ENCODE measurements at places on chromosomes 13 and 19.

- no peak for DNase-seq
These were observed 2874.1 kb upstream of the PCDH20 start for GRCh38 chr13:64289702-64290101.

- DNase-seq: no peak
These were observed 40.8 kb upstream of the FLT1 start for GRCh38 chr13:28535734-28536133.

GRCh38 chr19:55453511-55454260, 7.8 kb downstream of the ISOC2 start:
- no peak for DNase-seq

- no peak for DNase-seq
These were observed 2.7 kb downstream of the NTN5 start for GRCh38 chr19:48669903-48670668.

- DNase-seq: no peak
These were observed 1776.2 kb downstream of the PCDH9 start for GRCh38 chr13:65453982-65454381.

DNA sequence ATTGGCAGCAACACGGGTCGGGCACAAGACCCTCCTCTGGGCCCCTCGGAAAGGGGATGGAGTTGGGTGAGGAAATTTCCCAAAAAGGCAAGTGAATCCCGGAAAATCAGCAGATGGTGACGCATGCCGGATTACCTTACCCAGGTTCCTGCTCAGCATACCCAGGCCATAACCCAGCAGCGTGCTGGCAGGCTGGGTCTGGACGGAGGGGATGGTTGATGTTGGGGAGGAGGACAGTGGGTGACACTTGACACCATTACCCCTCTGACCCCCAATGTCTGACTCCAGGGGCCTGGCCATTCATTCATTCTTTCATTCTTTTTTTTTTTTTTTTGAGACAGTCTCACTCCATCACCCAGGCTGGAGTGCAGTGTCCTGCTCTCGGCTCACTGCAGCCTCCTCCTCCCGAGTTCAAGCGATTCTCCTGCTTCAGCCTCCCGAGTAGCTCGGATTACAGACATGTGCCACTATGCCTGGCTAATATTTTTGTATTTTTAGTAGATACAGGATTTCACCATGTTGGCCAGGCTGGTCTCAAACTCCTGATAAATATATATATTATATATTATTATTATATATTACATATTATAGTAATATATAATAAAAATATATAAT, 799 bp downstream of the PVR start:
- no peak for DNase-seq

GRCh38 chr13:39952249-39953233, 297.1 kb downstream of the COG6 start:
- no peak for DNase-seq

DNA sequence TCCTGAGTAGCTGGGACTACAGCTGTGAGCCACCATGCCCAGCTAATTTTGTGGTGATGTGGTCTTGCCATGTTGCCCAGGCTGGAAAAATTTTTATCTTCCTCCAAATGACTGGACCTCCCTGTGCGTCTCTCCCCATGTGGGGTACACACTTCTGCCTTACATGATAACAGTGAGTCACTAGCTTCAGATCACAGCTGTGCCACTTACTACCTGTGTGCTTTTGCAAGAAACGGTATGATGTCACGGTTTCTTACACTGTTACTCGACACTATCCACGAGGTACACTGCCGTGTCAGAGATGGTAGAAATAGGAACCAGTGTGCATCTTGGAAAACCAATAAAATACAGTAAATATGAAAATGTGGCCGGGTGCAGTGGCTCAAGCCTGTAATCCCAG, 17.5 kb upstream of the ZNF414 start:
- no peak for DNase-seq

- peak; percentile 32 for DNase-seq
These were observed 931 bp downstream of the USP12 start for GRCh38 chr13:27170516-27171243.

GRCh38 chr13:79781829-79782540, 301.0 kb downstream of the NDFIP2 start:
- no peak for DNase-seq

- no peak for DNase-seq
These were observed 18.5 kb upstream of the POP4 start for GRCh38 chr19:29587518-29587986.

GRCh38 chr13:73421310-73421912, 362.6 kb downstream of the KLF5 start:
- no peak for DNase-seq

GRCh38 chr13:93480553-93481106, 254.0 kb downstream of the GPC6 start:
- no peak for DNase-seq

DNA sequence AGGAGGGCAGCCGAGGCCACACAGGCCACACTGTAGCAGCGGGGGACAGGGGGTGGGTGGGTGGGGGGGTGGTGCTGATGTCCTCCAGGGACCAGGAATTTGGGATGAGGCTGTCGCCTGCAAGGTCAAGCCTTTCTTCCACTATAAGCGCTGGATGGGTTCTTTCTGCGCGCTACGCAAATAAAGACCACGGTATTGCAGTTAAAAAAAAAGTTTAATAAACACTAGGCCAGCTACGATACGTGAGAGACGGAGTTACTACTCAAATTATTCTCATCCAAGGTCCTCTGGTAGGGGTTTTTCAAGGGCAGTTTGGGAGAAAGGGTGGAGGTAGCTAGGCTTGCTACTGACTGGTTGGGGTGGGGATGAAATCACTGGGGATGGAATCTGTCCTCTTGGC, 508 bp upstream of the ZNF44 start:
- DNase-seq: no peak

DNA sequence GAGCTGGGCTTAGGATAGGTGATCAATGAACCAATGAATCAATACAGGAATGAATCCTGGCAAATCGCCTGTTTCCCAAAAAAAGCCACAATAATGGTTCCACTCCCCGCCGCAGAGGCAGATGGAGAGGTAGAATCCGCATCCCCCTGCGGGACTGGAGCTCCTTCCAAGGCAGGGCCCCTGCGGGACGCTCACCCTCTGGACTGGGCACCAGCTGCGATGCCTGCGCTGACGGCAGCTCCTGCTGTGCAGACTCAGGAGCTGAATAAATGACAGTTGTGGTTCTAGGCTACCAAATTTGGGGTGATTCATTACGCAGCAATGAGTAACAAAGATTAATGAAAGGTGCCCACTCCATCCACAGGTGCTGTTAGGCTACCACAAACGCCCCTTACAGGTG, 8.8 kb upstream of the CDC34 start:
- DNase-seq: no peak

DNA sequence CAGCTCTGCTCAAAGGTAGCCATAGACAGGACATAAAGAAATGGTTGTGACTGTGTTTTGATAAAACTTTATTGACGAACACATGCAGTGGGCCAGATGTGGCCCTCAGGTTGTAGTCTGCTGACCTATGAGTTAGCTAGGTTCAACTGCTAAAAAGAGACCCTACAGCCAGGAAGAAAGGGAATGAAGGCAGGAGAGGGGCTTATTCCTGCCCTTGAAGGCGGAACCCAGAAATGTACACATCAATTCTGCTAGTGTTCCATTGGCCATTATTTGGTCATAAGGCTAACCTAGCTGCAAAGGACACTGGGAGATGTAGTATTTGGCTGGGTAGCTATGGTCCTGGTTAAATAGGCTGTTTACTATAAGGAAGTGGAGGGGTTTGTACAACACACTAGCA, 18.0 kb downstream of the APBA3 start:
- no peak for DNase-seq

GRCh38 chr13:37954191-37954590, 84.6 kb upstream of the TRPC4 start:
- DNase-seq: no peak

GRCh38 chr13:102395174-102395573, 6.7 kb downstream of the FGF14 start:
- no peak for DNase-seq

DNA sequence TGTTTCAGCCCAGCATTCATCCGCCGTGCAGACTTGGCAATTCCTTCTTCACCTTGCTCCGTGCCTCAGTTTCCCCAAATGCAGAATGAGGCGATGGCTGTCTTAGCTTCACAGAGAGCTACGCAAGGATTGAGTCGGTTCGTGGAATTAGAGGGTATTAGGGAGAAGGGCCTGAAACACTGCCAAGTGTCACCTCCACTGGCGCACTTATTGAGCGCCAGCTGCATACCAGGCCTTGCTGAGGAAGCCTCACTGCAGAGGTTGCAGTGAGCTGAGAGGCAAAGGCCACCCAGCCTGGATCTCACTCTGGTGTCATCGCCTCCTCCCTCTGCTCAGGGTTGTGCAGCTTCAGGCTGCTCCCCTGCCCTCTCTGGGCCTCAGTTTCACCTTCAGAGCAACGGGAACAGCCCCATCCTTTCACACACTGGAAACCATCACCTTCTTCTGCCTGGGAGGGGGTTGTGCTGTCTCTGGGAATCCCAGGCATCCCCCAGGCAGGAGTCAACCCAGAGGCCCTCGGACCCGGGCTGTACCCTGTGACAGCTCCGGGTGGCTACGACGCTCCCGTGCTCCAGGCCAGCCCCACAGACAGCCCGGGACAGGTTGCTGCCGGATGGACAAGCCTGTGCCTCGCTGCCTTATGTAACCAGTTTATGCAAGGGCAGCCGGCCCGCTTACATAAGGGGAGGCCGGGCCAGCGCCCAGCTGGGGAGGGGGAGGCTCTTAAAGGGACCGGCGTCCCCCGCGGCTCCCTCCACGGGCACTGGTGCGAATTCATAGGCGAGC, 31.9 kb downstream of the NFIC start:
- DNase-seq: no peak

DNA sequence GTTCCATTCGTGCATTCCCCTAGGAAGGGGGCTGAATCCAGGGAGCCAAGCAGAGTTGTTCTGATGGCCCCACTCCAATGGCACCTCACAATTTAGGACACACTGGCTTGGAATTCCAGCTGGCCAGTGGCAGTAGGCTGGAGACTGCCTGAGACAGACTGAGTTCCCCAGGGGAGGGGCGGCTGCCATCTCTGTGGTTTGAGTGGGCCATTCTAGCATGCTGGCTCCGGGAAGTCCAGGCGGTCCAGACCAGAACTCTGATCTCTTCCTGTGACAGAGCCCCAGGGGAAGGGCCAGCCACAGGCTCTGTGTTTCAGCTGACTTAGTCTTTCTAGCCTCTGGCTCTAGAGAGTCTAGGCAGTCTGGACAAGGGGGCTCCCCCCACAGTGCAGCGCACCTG, 29.5 kb upstream of the SLC7A1 start:
- DNase-seq: no peak

- no peak for DNase-seq
These were observed 29.9 kb downstream of the LAIR2 start for GRCh38 chr19:54532528-54532927.

- peak; percentile 76 for DNase-seq
These were observed 54.3 kb downstream of the GATAD2A start for GRCh38 chr19:19459707-19460251.

- no peak for DNase-seq
These were observed 1523.5 kb upstream of the PRR20A start for GRCh38 chr13:55617241-55617640.

DNA sequence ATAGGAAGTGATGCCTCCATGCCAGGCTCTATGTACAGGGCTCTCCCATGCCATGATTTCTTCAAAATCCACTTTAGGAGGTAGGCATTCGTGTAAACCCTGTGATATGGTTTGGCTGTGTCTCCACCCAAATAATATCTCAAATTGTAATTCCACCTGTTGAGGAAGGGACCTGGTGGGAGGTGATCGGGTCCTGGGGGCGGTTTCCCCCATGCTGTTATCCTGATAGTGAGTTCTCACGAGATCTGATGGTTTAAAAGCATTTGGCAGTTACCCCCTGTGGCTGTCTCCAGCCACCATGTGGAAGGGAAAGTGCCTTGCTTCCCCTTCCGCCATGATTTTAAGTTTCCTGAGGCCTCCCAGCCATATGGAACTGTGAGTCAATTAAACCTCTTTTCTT, 8.1 kb downstream of the SARS2 start:
- no peak for DNase-seq

DNA sequence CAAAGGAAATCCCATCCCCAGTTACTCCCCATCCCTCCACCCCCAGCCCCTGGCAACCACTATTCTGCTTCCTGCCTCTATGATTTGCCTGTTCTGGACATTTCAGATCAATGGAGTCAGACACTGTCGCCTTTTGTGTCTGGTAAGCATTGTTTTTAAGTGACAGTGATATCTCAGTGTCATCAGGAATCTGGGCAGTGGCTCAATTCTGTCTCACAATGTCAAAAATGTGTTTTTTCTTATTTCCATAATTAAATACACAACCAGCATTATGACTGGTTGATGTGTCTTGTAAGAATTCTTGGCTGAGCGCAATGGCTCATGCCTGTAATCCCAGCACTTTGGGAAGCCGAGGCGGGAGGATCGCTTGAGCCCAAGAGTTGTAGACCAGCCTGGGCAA, 20.2 kb upstream of the PGLS start:
- no peak for DNase-seq

DNA sequence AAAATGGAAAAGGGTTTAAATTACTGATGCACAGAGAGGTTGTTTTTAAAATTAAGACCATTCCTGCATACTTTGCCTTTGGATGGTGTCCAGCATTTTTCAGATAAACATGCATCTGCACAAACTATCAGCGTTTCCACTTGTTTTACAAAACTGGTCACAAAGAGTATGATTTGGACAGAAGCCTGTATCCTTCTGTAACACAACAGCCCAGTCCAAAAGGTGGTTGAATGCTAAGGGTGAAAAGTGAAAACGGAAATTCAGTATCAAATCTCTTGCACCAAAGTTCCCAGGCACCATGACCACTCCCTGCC, 21.7 kb upstream of the DOCK9 start:
- DNase-seq: no peak

All from HL-60 (cell line).